ENCODE measurements at places on chromosomes 5 and 9.
A peak's percentile ranks its signal among the peaks of the same experiment; 100 is the strongest.

- no peak for DNase-seq
These were observed 35.9 kb downstream of the AFF4 start for GRCh38 chr5:132927355-132928061.

GRCh38 chr9:129344641-129345495 is 166.8 kb upstream of the IER5L start:
- no peak for DNase-seq

- DNase-seq, result no peak
These were observed 385.2 kb upstream of the KLF4 start for GRCh38 chr9:107874591-107875369.

DNA sequence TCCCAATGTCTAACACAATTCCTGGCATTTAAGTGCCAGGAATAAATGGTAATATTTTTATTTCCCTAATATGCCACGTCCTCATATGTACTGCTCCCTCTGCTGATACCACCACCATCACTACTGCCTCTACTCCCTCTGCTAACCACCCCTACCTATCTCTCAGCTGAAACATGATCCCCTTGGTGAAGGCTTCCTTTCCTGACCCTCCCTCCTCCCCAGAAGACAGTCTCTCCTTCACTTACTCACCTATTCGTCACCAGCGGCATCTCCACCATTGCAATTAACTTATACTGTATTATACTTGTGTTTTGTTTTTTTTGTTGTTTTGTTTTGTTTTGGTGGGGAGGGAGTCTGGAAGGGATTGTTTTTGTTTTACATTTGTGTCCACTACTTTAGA is 4.8 kb downstream of the DENND1A start:
- no peak for DNase-seq

- DNase-seq, result no peak
These were observed 219.0 kb downstream of the COMMD10 start for GRCh38 chr5:116303810-116304209.

DNA sequence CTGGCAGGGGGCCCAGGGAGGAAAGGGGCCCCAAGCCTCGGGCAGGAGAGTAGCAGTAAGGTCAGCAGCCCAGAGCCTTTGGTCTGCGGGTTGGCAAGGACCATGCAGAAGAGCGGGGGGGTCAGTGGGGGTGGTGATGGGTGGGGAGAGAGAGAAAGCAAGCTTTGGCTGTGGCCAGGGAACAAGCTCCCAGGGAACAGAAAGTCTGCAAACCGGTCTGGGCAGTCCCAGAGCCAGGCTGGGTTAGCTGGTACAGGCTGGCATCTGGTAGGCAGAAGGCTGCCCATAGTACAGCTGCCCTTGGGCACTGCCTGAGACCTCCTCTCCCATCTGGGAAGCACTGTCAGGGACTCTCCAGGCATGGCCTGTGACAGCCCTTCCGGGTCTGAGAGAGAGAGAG is 10.5 kb upstream of the EPB41L4B start:
- DNase-seq, result peak; percentile 77

GRCh38 chr5:107496466-107496865 is 174.3 kb downstream of the EFNA5 start:
- no peak for DNase-seq

- DNase-seq, result no peak
These were observed 163.2 kb downstream of the DAB2IP start for GRCh38 chr9:121814594-121814993.

DNA sequence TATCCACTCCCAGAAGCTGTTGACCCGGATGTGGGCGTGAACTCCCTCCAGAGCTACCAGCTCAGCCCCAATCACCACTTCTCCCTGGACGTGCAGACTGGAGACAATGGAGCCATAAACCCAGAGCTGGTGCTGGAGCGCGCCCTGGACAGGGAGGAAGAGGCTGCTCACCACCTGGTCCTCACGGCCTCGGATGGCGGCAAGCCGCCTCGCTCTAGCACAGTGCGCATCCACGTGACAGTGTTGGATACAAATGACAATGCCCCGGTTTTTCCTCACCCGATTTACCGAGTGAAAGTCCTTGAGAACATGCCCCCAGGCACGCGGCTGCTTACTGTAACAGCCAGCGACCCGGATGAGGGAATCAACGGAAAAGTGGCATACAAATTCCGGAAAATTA is 834 bp downstream of the PCDHGA8 start:
- no peak for DNase-seq

GRCh38 chr9:117092582-117092981 is 322.3 kb downstream of the ASTN2 start:
- DNase-seq, result no peak

DNA sequence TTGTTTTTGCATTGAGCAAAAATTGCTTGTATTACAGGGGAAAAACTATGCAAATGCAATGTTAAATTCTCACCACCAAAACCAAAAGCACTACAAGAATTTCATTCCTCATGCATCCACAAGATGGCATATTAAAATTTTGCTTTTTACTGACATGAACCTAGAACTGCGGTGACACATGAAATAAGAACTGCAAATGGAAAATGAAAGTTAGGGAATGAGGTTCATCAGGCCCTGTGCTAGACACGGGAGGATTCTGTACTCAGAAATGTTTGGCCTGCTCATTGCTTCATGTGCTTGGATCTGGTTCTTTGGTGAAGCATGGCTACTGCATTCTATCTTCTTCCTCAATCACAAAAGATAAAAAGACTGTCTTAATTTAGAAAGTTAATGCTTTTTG is 9.1 kb upstream of the RFK start:
- DNase-seq, result peak; percentile 64
